ENCODE measurements at places on chromosomes 6 and 20.
A peak's percentile ranks its signal among the peaks of the same experiment; 100 is the strongest.

- no peak for DNase-seq
Observed at GRCh38 chr20:1232286-1233111, 6.7 kb downstream of the RAD21L1 start.

- no peak for DNase-seq
Observed at GRCh38 chr20:9051508-9051907, 17.4 kb upstream of the PLCB4 start.

DNA sequence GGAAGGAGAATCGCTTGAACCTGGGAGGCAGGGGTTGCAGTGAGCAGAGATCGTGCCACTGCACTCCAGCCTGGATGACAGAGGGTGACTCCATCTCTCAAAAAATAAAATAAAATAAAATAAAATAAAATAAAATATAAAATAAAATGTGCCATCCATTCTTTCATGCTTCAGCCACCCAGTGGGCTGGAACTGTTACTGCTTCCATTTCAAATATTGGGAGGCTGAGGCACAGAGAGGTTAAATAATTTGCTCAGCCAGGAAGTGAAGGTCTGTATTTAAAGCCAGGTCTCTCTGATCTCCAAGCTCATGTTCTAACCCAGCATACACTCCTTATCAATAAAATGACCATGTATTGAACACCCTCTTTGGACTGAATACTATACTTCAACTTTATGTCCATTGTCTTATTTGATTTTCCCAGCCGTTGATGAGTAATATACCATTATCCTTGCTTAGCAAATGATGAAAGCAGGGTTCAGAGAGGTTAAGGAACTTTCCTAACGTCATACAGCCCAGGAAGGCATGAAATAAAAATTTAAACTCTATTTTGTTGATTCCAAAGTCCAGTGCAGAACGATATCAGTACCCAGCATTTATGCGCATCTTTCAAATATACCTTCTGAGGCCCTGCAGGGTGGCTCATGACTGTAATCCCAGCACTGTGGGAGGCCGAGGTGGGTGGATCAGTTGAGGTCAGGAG, 25.8 kb upstream of the SLC9A8 start:
- no peak for DNase-seq

DNA sequence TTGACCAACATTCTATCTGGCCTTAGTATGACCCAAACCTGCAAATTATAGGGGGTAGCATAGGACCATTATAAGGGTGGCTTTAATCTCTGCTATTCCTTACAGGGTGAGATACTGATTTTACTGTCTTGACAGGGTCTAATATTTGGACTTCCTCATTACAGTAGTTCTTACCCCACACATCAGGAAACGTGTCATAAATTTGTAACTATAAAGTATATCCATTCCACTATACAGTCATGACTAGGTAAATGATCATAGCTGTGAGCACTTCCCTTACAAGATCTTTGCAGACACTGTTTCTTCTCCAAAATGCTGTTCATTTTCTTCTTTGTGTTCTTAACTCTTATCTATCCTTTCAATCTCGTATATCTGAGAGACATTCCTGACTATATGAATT, 518.7 kb upstream of the RNF217 start:
- DNase-seq = no peak

- no peak for DNase-seq
Observed at GRCh38 chr6:142886431-142887170, 58.4 kb downstream of the HIVEP2 start.

DNA sequence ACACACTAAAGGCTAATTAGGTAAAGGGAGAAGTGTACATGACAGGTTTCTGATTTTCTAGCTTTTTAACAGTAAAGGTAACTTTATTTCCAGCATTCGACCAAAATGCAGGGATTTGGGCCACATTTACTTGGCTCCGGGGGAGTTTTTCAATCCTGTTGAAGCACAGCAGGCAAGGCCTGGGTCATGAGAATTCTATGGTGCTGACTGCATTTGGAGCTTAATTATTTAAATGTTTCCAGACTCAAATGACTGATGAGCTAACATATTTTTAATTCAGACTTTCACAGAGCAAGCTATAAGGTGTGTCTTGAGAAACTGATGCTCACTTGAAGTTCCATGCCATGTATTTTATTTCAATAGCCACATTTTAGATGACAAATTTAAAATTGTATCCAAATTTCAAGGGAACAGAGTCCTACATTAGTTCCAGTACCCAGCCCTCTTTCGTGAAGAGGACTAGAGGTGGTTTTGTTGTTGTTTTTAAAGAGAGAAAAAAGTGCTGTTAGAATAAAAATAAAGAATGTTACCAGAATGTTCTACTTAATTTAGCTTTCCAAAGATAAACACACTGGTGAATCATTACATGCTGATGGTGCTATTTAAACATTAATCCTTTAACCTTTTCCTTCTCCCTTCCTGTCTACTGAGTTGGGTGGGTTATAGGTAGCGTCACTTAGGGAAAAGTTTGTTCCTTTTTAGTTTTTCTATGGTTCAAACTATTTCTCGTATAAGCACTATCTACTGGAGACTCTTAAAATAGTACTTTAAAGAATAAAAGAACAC, 82.3 kb upstream of the PHACTR2 start:
- no peak for DNase-seq

GRCh38 chr20:64112691-64113443, 5.5 kb upstream of the NPBWR2 start:
- DNase-seq = no peak

GRCh38 chr6:99613705-99614429, 7.2 kb downstream of the PRDM13 start:
- peak; percentile 52 for DNase-seq

DNA sequence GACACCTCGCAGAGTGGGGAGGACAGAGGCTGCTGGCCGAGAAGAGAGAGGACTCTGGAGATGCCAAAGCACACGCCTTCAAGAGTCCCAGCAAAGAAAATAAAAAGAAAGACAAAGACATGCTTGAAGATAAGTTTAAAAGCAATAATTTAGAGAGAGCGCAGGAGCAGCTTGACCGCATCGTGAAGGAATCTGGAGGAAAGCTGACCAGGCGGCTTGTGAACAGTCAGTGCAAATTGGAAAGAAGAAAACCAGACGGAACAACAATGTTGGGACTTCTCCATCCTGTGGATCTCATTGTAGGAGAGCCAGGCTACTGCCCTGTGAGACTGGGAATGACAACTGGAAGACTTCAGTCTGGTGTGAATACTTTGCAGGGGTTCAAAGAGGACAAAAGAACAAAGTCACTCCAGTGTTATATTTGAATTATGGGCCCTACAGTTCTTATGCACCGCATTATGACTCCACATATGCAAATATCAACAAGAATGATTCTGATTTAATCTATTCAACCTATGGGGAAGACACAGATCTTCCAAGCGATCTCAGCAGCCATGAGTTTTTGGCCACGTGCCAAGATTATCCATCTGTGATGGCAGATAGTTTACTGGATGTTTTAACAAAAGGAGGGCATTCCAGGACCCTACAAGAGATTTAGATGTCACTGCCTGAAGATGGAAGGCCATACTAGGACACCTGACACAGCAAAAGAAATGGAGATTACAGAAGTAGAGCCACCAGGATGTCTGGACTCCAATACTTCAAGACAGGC, 52.2 kb downstream of the REV3L start:
- no peak for DNase-seq

GRCh38 chr6:118611334-118611733, 40.1 kb downstream of the CEP85L start:
- no peak for DNase-seq

GRCh38 chr20:58459058-58459750, 56.0 kb downstream of the APCDD1L start:
- no peak for DNase-seq

DNA sequence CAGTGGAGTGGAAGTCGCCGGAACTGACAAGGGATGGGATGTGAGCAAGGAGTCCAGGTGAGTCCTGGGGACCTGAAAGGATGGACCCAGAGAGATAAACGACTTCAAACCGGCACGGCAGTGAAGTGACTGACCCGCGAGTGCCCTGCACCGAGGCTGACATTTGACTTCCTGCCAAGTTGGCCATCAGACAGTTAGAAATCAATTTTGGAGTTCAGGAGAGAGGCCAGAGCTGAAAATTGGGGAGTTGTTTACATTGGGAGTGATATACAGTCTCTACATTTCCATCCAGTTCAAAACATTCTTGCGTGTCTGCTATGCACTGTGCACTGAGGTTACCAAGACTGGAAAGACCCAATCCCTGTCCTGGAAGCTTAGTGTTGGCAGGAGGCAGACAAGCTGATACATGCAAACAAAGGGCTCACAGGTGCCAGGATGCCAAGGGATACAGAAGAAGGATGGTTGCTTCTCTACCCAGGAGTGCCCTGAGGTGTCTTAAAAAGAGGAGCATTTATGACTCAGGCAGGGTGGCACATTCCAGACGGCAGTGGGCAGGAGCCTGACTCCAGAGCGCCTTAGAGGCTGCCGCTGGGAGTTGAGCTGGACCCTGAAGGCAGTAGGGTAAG, 186.6 kb downstream of the MTHFD1L start:
- DNase-seq = no peak

GRCh38 chr20:8227293-8227692, 95.2 kb downstream of the PLCB1 start:
- no peak for DNase-seq

GRCh38 chr6:116475141-116475540, 14.0 kb downstream of the CALHM6 start:
- DNase-seq = no peak

DNA sequence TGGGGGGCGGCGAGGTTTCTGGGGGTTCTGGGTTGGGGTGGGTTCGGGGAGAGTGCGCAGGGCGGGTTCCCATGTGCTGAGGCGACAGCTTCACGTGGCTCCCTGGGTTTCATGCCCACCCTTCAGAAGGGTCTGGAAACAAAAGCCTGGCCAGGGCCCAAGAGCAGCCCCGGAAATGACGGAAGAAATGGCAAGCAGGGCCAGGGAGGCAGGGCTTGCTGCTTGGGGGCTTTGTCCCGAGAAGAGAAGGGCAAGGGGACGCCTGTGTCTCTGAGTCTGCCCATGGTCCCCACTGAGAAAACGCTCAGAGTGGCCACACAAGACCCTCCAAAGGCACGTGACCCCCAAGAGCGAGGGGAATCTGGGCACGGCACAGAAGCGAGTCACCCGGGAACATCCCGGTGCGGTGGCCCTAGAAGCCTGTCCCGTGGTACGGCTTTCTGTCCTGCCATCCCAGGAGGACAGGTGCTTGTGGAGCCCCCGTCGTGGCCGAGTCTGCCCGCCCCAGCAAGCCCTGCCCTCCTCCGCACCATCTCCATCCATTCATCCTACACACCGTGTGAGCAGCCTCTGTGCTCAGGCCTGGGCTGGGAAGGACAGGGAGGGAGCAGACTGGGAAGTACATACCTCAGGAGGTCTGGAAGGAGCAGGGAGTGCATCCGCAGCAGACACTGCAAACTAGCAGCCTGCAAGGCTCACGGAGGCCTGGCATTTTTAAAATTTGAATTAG, 9.0 kb downstream of the NPEPL1 start:
- DNase-seq = no peak

DNA sequence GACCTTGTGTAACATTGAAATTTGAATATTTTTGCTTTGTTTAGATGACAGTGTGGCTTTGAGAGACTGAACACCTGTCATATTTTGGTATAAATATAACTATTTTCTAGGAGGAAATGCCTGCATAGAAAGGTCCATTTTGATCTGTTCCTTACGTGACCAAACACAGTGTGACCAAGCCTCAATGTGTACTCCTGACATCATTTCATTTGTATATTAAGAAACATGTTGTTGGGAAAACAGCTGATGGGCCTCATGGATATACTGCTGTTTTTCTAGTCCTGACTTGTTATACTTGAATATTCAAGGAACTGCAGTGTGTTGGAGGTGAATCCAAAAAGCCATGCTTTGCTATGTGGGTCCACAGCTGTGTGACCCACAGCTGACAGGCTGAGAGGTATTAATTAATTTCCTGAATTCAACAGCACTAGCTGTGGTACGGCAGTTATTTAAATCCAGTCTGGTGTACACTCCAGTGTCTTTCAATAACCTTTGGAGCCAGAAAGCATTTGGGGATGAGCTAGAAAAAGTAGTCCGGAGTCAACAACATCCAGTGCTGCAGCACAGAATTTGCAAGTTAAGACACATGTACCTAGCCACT, 18.9 kb downstream of the NCOA7 start:
- DNase-seq = no peak

- DNase-seq = no peak
Observed at GRCh38 chr6:160156842-160157241, 35.2 kb downstream of the SLC22A1 start.

DNA sequence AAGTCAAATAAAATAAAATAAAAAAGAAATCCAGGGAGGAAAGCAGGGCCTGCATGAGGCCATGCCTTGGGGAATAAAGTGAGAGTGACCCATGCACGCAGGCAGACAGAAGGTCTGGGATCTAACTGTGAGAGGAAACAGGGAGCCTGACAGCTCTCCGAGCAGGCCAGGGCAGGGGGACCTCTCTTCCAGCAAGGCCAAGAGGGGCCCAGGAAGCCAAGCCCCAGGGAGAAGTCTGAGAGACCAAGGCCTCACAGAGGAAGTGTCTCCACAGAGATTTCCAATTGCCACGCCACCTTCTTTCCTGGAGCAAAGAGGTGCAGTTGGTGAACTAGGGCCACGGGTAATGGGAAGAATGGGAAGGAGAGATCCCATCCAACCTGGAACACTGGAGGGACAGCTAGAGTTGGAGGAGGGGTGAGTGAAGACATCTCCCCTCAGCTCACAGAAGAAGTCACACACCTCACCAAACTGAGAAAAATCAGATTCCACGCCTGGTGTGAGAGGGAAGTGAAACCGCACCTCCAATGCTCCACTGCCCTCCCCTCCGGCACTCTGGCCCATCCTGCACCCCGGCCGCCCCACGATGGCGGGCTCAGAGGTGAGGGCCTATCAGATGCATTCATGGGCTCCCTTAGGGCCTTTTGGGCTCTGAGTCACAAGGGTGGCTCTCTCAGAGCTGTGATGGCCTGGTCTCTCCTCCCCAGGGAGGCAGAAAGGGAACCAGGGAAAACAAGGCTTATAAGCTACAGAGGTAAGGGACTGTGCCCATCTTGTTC, 25.1 kb upstream of the TAF8 start:
- no peak for DNase-seq

GRCh38 chr6:99348288-99349170, 945 bp downstream of the FAXC start:
- DNase-seq = no peak

DNA sequence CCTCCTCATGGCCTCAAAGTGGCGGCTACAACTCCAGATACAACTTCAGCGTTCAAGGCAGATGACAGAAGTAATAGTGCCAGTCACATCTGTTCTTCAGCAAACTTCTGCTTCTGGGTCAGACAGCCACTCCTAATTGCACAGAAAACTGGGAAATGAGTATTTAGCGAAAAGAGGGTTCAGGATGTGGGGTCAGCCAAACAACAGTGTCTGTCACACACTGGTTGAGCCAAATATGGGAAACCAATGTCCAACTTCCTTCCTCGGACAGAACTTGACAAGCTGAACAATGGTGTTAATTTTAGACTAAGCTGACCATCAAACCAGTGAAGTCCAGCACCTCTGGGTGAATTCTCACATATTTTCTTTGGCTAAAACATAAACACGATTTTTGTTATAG, 22.1 kb downstream of the NUDT3 start:
- no peak for DNase-seq

- no peak for DNase-seq
Observed at GRCh38 chr6:169589699-169590257, 112.1 kb downstream of the WDR27 start.
